ENCODE measurements at places on chromosomes 2 and 18.

GRCh38 chr18:48119204-48119603, 188.7 kb upstream of the SMAD2 start:
- DNase-seq, result no peak

GRCh38 chr2:195671563-195671962, 14.5 kb downstream of the SLC39A10 start:
- DNase-seq, result no peak

DNA sequence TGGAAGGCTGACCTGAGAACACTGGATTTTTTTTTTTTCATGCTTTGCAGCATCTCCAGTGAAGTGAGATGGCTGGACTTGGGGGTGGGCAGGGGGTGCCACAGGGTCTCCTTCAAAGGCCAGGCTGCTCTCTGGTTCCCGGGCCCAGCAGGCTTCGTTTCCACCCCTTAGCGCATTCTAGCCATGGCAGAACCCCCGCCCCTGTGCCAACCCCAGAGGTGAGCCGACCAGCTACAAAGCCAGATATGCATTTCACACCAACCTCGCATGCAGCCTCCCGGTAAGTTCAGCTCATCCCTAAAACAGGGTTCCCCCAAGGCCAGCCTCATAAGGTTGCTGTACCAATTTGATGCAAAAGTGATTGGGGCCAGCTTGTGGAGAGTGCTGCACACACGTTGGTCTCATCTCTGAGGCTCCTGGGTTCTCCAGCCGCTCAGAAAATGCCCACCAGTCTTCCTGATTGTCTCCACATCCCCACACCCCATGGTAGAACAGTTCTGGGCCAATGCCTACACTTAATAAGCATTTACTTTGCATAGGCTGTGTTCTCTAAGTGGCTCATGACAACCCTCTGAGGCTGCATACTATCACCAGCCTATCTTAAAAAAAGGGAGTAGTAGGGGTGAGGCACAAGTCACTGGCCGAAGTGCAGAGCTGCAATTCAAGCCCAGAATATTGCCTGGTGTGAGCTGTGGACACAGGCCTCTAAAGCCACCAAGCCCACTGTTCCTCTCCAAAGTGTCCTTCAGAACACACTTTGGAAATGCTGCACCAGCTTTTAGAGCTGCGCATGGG, 23.3 kb downstream of the SMAD7 start:
- no peak for DNase-seq

DNA sequence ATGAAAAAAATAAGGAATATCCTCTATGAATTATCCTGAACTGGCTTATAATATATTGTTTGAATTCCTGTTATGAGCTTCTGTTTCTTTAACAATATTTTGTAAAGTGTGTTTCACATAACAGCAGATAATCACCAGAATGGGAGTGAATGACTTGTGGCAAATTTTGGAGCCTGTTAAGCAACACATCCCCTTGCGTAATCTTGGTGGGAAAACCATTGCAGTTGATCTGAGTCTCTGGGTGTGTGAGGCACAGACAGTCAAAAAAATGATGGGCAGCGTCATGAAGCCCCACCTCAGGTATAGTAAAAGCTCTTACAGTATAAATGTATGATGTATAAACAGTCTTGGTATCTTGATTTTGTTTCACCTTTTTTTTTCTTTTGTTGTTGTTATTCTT, 5.9 kb downstream of the GEN1 start:
- no peak for DNase-seq

DNA sequence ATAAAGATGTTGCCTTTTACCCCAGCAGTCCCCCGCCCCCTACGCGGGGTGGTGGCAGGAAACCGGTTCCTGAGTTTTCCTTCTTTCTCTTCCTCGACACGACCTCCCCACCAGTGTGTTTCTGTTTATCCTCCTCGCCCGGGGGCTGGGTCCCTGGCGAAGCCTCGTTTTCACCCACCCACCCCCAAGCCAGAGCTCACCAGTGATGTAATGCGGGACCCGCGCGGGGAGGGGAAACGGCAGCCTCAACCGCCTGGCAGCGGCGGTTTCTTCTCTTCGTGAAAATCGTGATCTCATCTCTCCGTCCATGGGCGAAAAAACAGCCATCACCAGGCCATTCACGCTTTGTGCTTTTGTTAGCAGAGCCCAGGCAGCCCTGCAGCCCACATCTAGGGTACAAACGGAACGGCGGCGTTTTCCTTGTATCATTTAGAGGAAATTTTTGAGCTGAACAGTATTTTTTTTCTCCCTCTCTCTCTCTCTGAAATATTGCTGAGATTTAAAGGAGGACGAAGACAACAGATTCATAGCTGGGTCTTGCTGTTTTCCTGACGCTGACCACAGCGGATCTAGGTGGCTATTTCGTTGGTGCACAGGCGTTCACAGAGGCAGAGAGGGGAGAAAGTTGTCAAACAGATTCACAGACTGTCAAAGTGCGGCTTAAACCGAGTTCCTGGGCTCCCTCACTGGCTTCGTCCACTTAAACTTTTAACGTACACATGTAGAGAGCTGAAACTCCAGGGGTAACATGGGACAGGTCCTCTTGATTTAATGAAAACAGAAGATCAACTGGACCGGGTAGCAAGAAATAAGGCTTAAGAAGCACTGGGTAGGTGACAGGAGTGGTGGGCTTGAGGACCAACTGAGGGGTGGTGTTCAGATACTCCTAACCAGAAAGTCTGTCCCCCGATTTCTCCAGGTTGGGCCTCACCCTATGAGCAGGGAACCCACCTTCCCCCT, 21.9 kb upstream of the PAX3 start:
- DNase-seq, result no peak

DNA sequence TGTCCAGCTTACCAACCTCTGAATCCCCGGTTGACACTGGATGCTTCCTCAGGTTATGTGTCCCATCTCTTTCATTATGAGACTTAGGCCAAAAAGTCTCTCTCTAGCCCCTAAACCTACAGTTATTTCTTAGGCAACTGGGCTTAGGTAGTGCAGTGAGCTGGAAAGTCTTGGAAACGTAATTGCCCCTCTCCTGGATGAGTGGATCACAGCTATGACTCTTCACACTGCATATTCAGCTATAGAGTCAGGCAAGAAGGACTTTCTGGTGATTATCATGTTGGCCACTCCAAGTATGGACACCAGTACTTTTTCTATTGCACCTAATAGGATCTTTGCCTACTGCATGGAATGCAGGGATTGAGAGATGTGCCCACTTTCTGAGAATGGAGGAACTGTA, 458.3 kb upstream of the CELF4 start:
- no peak for DNase-seq

DNA sequence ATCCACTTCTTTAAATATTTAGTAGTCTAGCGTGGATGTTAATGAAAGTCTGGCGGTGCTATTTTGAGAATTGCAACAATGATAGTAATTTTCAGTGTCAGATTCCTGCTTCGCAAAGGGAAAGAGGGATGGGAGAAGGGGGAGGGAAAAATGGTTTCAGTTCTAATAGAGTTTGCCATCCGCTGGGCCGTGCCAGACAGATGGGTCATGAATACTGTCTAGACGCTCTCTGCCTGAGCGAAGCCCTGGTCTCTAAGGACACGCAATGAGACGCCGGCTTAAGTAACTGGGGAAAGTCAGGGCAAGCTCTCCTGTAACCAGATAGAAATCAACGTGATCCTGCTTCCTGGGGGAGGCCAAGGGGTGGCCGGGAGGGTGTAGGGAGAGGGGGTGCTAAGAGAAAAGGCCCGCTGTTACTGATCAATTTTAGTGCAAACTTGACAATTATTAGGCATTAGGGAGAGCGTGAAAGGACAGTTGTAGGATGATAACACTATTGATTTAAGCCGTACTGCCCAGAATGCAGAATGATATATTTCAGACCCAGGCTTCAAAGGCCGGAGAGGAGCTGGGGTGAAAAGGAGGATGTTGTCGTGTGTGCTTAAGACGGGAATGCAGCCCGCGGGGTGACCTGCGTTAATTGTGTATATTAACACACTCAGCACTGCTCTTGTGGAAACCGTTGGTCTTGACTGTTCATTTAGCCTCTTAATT, 229.2 kb downstream of the LDLRAD4 start:
- no peak for DNase-seq

- DNase-seq, result no peak
Measured at GRCh38 chr2:47782381-47782670, 619 bp upstream of the MSH6 start.

GRCh38 chr2:160491911-160492371, 1.7 kb downstream of the RBMS1 start:
- DNase-seq, result no peak

- DNase-seq, result no peak
Measured at GRCh38 chr2:73877071-73877802, 15.6 kb upstream of the ACTG2 start.

GRCh38 chr2:117674172-117674571, 140.3 kb upstream of the DDX18 start:
- DNase-seq, result no peak

GRCh38 chr2:37839991-37840390, 85.1 kb upstream of the RMDN2 start:
- no peak for DNase-seq

DNA sequence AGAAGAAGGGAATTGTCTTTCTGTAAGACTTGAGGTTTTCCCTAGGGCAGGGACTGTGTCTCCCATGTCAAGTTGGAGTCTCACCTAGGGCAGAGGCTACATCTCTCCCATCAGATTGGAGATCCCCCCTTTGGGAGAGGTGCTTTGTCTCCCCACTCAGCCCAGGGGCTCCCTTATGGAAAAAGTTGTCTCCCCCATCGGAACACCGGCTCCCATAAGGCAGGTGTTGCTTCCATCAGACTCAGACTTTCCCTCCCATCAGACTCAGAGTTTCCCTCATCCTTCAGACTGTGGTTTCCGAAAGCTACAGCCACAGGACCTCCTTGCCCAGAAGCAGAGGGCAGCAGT, 5.8 kb downstream of the ANKRD53 start:
- DNase-seq, result no peak

DNA sequence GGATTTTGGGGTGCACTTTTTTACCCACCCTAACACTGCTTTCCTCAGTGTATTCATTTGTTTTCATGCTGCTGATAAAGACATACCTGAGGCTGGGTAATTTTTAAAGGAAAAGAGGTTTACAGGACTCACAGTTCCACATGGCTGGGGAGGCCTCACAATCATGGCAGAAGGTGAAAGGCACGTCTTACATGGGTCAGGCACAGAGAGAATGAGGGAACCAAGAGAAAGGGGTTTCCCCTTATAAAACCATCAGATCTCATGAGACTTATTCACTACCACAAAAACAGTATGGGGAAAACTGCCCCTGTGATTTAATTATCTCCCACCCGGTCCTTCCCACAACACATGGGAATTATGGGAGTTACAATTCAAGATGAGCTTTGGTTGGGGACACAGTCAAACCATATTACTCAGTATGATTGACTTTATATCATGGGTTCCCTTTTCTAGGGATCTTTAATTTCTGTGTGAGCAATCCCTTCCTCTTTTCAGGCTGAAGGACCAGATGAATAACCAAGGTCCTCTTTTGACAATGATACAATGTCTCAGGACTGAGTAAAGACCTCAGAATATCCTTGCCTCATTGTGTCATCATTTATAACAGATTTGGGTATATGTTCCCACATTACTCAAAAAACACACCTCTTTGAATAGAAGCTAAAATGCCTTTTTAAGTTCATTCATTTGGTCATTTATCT, 100.1 kb upstream of the TRIB2 start:
- no peak for DNase-seq

DNA sequence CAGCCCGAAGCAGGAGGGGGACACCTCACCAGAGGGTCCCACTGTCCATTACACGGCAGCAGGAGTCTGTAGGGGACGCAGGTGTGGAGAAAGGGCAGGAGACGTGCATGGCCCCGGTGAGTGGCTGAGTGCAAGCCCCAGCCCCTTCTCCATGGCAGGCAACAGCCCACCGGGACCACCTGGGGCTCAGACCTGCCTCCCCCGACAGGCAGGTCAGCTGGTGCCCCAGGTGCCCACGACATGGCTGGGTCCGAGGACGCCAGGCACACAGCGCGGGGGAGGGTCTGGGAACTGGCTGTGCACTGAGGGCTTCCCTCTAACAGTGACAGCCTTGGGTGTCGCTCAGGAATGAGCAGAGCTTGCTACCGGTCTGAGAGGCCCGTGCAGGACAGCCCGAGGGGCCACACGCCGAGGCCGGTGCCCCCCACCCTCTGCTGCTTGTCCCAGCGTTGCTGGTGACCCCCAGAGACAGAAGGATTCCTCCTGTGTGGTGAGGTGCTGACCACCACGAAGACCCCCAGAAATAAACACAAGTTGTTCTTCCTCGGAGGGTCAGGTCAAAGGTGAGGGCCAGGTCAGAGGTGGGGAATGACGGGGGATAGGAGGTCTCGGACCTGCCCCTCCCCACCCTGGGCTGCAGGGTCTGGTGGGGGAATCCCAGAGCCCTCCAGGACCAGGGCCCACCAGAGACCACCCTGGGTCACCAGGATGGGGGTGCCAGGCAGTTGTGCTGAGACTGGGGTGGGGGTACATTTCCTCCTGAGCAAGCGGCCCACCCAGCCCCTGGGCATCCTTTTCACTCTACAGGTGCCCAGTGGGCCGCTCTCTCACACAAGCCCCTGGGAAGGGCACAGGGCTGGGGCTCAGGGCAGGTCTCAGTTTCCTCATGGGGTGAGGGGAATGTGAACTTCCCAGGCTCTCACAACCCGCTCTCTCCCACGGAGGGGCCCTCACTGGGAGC, 50.6 kb downstream of the SLC66A2 start:
- no peak for DNase-seq

- no peak for DNase-seq
Measured at GRCh38 chr2:221042926-221043325, 529.2 kb downstream of the EPHA4 start.

GRCh38 chr2:67394734-67395133, 2.4 kb upstream of the ETAA1 start:
- no peak for DNase-seq

GRCh38 chr2:3099145-3099859, 278.3 kb downstream of the EIPR1 start:
- DNase-seq, result no peak

DNA sequence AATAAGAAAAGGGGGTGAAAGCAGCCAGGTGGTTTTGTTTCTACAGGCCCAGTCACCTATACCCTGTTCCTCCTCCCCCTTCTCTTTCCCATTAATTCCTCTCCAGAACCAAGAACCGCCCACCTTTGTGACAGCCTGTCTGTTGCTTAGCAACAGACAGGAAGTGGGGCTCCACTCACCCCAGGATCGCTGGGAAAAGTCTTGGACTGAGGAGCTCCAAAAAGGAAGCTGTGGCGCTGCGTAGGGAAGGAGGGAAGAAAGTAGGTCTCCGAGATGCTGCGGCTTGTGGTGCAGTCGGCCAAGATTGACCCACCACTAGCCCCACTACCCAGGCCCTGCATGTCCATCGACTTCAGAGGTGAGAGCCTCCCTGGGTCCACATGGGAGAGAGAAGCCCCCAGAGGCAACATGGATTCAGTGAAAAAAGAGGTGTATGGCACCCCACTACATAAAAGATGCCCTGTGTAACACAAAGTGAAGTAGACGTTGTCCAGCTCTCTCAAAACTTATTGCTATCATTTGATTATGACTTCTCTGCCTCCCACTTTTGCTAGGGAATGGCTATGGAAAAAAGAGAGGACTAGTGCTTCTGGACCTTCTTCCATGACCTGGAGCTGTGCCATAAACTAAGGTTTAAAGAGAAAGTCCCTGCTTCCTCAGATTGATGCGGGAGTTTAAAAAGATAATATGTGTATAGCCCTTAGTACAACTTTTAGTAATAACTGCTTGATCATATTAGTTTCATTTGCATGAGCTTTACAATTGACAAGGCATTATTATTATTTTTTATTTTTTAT, at the start of gene FER1L5:
FER1L5 (plus strand) TSS at position 201 of the 797 bp plus-strand sequence; CDS start at position 274, 73 bp downstream.
- DNase-seq, result peak; percentile 70

Data from WTC11 (cell line).